ENCODE measurements at places on chromosomes 3 and 15.

DNA sequence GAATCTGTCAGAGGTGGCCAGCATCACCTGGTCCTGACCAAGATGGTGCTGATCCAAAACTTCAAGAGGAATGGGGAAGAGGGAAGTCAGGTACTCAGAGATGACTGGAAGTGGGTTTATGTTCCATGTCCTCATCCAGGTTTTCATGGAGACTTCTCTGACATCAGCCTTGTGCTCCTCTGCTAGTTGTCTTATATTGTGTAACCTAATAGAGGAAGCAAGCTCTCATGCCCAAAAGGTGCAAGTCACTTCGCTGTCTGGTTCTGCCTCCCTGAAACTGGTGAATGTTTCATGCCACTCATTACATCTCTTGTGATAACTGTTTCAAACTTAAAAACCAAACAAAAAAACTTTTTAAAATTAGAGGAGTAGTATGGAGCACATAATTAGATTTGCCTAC, 127.2 kb upstream of the MANF start:
- DNase-seq: no peak

GRCh38 chr15:48406266-48406891, 75.2 kb downstream of the DUT start:
- DNase-seq: no peak

- DNase-seq: no peak
Measured at GRCh38 chr15:64949383-64950186, 37.9 kb downstream of the ANKDD1A start.

DNA sequence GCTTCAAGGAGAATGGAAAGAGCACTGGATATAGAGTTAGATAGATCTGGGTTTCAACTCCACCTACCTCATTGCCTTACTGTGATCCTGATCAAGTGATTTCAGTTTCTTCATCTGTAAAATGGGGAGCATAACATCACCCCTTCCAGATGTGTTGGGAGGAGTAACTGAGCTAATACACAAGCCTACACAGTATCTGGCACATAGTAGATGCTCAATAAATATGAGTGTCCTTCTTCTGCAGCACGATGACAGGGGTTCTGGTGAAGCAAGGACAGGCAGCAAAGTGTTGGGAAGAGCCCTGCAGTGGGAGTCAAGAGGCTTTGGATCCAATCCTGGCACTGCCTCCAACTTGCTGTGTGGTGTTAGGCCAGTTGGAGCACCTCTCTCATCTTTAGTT, 270.0 kb downstream of the UACA start:
- DNase-seq: no peak
